ENCODE measurements at places on chromosomes 11 and 22. TPM values are rescaled to one million over a fixed set of nuclear protein-coding genes. Genes with fewer than 3 reads are reported as not detected.

Gene TYR
- not detected for total RNA-seq

Gene MGAT3
- not detected for total RNA-seq

DNA sequence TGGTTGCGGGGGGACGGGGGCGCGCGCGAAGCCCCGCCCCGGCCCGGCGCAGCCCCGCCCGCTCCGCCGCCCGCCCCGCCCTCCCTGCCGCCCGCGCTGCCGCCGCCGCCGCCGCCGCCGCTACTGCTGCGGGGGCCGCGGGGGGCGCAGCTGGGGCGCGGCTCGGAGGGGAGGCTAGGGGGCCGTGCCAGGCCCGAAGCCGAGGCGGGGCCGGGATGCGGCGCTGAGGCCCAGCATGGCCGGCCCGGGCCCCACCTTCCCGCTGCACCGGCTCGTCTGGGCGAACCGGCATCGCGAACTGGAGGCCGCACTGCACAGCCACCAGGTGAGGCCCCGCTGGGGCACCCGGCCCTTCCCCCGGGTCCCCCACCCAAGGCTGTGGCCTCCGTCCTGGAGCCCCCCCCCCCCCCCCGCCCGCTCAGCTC is at the start of gene ANKRD13D:
ANKRD13D (plus strand) TSS at position 78 of the 425 bp plus-strand sequence; CDS start at position 236, 158 bp downstream.
- DNase-seq: no peak

- DNase-seq: no peak
These were observed 38.1 kb upstream of the CTTN start for GRCh38 chr11:70360211-70360610.

Gene NAV2
- total RNA-seq: 3.2 TPM

- peak; percentile 11 for DNase-seq
These were observed 153.2 kb upstream of the E2F8 start for GRCh38 chr11:19393941-19394340.
